A549 (cell line): ENCODE measurements at places on chromosomes 7 and 10.

GRCh38 chr7:714251-714671 is 12.2 kb upstream of the DNAAF5 start:
- no peak for DNase-seq

- peak; percentile 72 for DNase-seq
These were observed at the start of gene PPP1R9A for GRCh38 chr7:94907026-94907810. Gene PPP1R9A, plus strand, starts transcription at chr7:94907594. Its CDS starts 2,520 bp downstream, at chr7:94910114.

- DNase-seq, result no peak
These were observed 138.4 kb downstream of the CREB5 start for GRCh38 chr7:28550580-28551186.

- no peak for DNase-seq
These were observed 5.4 kb downstream of the ATP6V1F start for GRCh38 chr7:128867842-128868623.

DNA sequence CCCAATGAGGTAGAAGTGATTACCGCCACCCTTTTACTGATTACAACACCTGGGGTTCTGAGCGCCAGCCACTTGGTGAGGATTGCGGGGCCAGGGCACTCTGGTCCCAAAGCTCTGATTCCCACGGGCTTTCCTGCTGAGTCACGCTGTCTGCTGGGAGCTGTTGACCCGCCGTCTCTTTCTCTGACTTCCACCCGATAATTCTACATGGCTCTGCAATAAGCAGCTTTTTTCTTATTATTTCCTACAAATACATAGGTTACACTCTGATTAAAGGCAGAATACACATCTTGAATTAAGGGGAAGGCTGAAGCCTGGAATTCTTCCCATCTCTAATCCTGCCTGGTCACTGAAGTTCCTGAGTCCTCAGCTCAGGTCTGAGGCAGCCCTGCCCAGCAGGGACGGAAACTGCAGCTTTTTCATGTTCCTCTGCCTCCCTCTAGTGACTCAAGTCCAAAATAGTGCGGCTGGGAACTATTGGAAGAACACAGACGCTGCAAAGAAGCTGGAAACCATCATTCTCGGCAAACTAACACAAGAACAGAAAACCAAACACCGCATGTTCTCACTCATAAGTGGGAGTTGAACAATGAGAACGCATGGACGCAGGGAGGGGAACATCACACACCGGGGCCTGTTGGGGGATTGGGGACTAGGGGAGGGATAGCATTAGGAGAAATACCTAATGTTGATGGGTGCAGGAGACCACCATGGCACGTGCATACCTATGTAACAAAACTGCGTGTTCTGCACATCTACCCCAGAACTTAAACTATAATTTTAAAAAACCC is 178.3 kb downstream of the PRKCQ start:
- DNase-seq, result peak; percentile 97

DNA sequence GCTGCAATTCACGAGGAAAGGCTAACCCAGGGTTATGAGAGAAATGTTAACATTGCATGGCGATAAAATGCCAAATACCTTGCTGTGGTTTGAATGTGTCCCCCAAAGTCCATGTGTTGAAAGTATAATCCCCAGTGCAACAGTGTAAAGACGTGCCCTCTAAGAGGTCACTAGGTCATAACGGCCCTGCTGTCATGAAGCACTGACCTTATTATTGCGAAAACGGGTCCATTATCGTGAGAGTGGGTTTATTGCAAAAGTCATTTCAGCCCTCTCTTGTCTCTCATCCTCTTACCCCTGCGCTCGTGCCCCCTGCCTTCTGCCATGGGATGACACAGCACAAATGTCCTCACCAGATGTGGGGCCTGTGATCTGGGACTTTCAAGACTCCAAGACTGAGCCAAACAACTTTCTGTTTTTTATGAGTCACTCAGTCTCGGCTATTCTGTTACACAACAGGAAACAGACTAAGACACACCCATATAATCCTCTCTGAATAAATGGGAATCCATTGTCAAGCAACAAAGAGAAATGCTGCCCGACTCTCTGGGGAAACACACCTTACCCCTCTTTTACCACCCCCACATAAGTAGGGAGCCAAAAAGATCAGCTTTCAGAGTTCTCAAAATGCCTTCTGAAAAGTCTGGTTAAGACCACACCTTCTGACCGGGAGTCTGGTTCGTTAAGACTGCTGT is 73.1 kb upstream of the UCN3 start:
- DNase-seq, result peak; percentile 94

DNA sequence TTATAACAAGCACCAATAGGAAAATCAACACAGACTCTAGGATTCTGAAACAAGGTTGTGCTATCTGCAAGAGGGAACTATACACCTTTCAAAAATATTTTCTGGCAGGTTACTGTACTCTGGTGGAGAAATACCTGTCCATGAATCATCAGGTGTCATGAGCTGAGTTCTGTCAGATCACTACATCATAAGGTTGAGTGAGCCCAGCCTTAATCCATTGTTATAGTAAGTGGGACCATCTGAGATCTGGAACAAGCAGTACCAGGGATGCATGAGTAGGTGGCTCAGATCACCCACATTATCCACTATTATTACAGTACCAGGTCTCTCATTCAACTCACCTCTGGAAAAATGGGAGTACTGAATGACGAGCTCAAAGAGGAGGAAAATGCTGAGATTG is 212.4 kb downstream of the DGKI start:
- no peak for DNase-seq

DNA sequence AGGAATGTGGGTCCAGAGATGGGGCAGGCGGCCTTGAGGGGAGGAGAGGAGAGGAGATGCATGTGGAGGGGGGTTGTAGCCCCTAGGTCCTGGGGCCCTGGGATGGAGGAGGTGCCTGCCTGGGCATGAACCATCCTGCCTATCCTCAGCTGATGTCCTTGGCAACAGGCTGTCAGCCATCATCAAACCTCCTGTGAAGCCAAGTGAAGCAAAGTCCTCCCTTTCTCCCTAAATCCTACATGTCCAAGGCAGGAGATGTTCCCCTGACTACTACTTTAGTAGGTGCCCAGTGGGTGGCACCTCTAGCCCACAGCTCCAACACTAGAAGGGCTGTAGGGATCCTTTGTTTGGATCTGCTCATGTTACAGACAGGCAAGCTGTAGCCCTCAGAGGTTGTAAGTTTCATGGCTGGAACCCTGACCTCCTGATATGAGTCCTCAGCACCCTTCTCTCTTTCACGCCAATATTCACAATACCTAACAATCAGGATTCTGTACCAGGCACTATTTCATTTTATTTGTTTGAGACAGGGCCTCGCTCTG is 66.6 kb upstream of the SYPL1 start:
- peak; percentile 64 for DNase-seq

GRCh38 chr10:51074238-51075028 is at the start of gene PRKG1:
Gene PRKG1, plus strand, starts transcription at chr10:51074487.
- peak; percentile 41 for DNase-seq

DNA sequence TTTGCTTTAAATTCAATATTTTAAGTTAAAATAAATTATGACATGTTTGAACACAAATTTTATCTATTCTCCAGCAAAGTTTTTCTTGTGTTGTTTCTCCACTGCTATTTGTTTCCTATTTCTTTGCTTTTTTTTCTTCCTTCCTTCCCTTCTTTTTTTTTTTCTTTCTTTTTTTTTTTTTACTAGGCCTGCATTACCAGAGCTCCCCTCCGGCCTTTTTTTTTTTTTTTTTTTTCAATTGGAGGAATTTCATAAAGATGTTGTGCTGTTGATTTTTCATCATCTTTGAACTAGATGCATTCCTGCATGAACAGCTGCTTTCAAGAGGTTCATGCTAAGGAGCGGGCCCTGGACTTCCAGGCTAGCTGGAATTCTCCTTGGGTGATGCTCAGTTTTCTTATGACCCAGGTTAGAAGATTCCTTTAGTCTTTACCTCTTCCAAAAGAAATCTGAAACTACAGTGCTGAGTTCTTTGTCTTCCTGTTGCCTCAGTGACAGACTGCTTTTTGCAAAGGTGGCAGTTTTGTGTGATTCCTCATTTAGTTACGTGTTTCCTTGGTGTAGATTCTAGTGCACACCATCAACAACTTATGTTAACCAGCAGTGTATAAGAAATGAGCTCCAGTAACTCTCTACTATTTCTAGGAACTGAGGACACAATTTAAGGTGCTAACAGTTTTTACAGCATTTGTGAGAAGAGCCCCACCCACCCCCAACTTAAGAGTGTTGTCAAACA is 4.8 kb upstream of the CAMK1D start:
- DNase-seq, result no peak

- no peak for DNase-seq
These were observed 361.4 kb downstream of the KIF20B start for GRCh38 chr10:90062786-90063185.

DNA sequence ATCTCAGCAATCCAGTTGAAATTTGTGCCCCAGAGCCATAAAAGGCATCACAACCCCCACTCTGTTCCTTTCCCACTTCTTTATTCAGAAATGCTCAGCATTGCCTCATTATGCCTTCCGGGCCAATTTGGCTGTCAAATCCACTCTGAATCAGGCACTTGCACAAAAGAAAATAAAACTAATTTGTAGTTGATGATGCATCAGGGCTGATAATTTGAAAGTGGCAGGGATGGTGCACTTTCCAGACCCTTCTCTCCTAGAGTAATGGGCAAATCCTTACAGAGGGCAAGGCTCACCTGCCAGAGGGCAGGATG is 147.9 kb upstream of the PDE1C start:
- no peak for DNase-seq

- no peak for DNase-seq
These were observed 7.7 kb downstream of the PON1 start for GRCh38 chr7:95316588-95316987.

DNA sequence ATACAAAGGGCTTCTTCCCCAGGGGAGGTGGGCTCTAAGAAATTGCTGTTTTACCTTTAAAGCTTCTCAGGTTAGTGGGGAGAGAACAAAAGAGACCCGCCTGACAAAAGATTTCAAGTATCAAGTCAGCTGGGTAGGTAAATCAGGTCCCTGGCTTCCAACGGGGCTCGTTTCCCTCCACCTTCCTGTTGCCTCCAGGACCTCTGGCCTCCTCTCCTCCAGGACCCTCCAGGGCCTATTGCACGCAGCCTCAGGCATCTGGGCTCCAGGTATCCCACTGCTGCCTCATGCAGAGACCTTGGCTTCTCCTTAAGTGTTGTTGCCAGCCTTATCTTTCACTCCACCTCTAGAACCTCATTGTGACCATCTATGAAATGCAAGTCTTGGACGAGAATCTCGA is 2.9 kb downstream of the BNIP3 start:
- DNase-seq, result no peak

DNA sequence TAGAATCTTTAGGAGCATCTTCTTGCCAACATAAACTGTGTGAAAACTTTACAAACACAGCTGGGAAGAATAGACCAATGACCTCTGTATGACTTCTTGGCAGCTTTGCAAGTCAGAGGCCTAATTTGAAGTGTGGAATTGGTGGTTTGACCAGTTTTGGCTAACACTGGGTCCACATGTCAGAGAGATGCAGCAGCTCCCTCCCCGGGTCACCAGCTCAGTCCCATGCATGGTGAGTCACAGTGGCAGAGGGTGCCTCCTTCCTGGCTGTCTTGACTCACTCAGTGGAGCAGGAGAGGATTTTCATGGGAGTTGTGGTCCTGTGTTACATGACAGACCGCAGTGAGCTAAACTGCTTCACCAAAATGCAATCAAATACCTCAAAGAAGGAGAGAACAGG is 8.2 kb upstream of the STARD3NL start:
- peak; percentile 27 for DNase-seq

DNA sequence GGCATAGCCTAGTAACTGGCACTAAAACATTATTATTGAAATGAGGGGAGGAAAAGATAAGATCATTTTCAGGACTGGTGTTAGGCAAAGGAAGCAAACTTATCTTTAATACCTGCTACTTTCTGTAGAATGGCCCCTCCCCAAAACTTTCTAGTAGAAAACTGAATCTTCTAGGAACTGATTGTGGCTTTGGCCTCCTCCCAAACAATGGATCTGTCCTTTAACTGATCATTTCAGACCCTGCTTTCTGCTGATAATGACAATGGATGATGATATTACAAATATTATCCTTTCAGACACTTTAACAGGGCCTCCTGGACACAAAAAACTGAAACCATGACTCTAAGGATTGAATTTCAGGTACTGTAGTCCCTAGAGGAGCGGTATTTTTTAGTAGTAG is 55.1 kb downstream of the EZH2 start:
- DNase-seq, result no peak

- no peak for DNase-seq
These were observed 29.9 kb upstream of the IFRD1 start for GRCh38 chr7:112420236-112420861.

DNA sequence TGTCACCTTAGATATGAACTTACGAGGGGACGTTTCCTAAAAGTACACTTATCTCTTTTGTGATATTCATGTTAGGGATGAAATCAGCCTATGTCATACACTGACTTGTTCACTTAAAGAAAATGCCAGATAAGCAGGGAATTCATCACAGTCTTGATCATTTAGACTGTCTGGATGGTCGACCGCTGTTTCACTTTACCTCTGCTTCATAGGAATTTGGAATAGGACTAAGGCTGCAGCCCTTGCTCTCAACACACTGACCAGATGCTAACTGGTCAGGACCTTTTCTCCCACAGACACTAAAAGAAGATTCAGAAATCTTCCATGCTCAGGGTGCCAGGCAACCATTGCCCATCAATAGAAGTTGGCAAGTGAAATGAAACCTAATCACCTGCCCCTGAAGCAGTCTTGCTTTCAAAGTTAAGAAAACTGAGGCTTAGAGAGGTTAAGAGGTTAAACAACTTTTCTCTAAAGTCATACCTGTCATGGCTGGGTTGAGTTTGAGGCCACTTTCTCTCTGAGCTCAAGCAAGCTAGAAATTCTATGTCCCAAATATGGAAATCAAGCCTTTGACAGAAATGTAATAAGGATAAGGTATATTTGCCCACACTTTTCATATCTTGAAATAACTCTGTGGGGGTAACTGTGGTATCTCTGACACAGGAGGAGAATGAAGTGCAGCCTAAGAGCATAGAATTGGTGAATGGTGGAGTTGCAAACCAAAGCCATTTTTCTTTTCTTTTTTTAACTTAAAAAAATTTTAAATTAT is 77.1 kb downstream of the MAP3K8 start:
- no peak for DNase-seq

DNA sequence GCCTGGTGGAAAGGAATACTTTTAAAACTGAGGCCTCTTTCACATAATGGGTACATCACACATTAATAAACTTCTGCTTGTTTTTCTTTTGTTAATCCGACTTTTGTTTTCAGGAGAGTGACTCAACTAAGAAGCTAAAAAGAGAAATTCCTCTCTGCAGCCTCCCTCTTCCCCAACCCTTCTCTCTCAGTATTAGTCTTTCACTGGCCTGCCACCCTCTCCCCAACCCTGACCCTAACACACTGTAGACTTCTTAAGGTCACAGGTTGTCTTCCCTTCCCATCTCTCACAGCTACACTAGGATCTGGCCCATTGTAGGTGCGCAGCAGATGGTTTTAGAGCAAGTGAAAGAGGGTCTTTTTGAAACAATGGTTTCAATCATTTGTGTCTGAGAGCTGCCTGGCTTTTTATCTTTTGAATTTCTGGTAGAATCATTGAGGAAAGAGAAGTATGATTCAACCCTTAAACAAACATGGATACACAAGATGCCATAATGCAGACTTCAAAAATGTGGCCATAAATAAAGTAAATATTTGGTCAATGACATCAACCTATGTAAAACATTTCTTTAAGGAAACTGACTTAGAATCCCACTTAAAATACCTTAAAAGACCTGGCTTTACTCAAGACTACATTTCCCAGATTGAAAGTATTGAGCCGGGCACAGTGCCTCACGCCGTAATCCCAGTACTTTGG is 17.9 kb upstream of the FFAR4 start:
- peak; percentile 90 for DNase-seq

- no peak for DNase-seq
These were observed 313.2 kb upstream of the KCND2 start for GRCh38 chr7:119959811-119960210.

- peak; percentile 66 for DNase-seq
These were observed 18.0 kb downstream of the PURB start for GRCh38 chr7:44867073-44867995.
